AG04450 (cell line): ENCODE measurements at places on chromosomes 6 and 20.

GRCh38 chr6:128446497-128446896 lies 73.9 kb downstream of the PTPRK start:
- DNase-seq, result no peak

DNA sequence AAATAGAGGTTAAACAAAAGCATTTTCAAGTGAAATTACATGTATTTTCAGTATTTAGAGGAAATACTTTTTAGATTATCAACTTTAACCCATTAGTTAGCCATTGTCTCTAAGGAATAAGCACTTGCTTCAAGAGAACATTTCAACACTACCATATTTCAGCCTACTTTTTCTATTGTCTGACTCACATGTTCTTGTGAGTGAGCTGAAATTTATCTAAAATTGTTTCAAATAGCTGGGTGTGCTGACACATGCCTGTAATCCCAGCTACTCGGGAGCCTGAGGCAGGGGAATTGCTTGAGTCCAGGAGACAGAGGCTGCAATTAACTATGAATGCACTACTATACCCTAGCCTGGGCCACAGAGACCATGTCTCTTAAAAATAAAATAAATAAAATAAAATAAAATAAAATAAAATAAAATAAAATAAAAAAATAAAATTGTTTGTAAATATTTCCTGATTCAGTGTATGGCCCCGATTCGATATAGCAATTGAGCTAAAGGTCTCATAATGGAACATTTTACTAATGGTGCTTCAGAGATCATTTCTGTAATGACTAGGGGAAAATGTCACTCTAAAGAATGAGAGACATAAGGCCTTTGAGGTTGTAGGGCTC lies 324.6 kb upstream of the PLCB4 start:
- no peak for DNase-seq

DNA sequence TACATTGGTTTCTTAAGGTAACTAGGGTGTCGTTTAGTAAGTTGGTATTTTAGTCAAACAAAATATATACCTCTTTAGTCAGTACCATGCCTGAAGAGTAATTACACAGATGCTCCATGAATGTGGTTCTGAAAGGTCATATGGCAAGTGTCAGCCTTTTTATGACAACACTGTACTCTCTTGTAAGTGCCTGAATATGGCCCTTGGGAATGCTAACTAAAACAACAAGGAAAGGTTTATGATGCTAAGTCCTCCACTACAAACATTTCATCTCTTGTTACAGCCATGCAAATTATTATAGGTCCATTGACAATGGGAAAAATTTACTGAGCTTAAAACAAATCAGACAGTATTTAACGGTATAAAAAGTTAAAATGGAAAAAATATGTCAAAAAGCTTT lies 39.0 kb upstream of the SUPT3H start:
- DNase-seq, result no peak

DNA sequence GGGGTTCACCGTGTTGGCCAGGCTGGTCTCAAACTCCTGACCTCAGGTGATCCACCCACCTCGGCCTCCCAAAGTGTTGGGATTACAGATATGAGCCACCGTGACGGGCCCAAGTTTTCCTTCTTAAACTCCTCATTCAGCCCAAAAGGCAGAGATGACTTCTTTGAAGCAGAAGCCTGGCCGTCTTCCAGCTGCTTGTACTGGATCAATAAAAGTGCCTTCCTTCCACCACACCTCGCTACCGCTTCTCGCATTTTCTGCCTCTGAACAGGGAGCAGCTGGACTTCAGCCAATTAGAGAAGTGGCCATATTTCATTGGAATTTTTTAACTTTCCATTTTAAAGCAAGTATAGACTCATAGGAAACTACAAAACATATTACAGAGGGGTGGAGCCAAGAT lies 241.1 kb downstream of the PREX1 start:
- no peak for DNase-seq

DNA sequence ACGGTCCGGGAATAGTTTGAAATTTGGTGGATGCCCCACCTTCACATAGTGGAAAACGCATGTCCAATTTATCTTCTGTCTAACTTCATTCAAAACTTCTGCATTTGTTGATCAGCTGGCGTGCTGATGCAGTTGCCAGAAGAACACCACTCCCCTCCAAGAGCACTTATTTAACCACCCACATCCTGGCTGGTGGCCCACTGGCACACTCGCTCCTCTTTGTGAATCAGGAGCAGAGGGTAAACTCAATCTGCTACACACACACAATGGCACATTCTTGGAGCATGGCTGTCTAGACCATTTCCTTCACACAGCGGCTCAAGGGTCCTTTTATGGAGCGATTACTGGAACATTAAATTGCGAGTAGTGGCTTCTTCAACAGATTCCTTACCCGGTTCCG lies 55.1 kb upstream of the CEP162 start:
- DNase-seq, result no peak

- DNase-seq, result no peak
Observed at GRCh38 chr6:17741507-17741906, 34.8 kb upstream of the NUP153 start.

- no peak for DNase-seq
Observed at GRCh38 chr6:154125421-154125820, 86.4 kb downstream of the OPRM1 start.

GRCh38 chr20:13384132-13384531 lies 163.1 kb downstream of the ISM1 start:
- no peak for DNase-seq

- no peak for DNase-seq
Observed at GRCh38 chr6:14488180-14488579, 370.6 kb downstream of the CD83 start.

GRCh38 chr6:165976684-165977083 lies 191.0 kb downstream of the TBXT start:
- no peak for DNase-seq

DNA sequence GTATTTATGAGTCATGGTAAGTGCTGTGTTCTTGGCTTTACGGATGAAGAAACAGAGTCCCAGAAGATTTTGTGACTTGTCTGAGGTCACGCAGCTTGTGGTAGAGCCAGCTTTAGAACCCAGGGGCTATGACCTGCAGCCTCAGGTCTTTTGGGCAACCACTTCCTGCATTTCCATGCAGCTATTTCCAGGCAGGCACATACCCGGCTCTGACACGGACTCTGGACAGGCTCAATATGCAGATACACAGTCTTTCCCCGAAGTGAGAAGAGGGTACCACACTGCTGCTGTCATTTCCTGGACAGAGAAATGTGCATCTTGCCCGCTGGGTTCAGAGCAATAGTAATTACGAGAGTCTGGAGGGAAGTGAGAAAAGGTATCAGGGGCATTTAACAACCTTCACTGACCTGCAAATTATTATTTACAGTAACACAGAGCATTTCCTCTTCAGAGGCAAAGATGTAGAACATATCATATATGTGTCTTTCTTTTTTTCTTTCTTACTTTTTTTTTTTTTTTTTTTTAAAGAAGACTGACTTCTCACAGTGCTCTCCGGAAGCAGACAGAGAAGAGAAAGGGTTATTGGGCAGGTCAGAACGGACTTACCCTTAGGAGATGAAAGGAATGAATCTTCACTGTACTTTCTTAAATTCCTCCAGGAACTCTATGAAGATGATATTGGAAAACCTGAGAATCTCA lies 185.1 kb downstream of the CLIC5 start:
- DNase-seq, result no peak

GRCh38 chr6:166194914-166195859 lies 27.5 kb upstream of the TBXT start:
- DNase-seq, result no peak

GRCh38 chr6:80280262-80281010 lies 174.0 kb downstream of the BCKDHB start:
- no peak for DNase-seq

DNA sequence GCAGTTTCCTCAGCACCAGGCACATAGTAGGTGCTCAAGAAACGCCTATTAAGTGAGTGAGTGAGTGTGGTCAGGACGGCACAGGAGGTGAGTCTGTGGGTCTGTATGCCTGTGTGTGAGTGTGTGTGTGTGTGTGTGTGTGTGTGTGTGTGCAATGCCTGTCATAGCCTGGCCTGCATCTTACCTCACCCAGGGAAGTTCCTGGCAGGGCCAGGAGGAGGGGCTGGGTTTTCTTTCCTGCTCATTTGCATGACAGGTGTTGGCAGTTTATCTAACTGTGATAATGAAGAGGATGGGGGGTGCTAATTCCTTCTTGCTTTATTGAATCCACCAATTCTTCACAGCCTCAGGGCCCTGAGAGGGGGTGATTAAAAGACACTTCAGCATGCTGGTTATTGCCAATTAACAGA lies 146.7 kb upstream of the MLN start:
- no peak for DNase-seq

GRCh38 chr20:1060985-1061384 lies 57.4 kb upstream of the PSMF1 start:
- DNase-seq, result no peak

GRCh38 chr6:42831237-42831636 lies 48.2 kb upstream of the RPL7L1 start:
- DNase-seq, result no peak

- no peak for DNase-seq
Observed at GRCh38 chr6:43267619-43268354, 24.5 kb downstream of the TTBK1 start.
